Mesothelial cell of epicardium (in vitro differentiated cells): ENCODE measurements at places on chromosomes 2 and 18.

- no peak for DNase-seq
These were observed 8.7 kb downstream of the OTOF start for GRCh38 chr2:26469092-26469710.

DNA sequence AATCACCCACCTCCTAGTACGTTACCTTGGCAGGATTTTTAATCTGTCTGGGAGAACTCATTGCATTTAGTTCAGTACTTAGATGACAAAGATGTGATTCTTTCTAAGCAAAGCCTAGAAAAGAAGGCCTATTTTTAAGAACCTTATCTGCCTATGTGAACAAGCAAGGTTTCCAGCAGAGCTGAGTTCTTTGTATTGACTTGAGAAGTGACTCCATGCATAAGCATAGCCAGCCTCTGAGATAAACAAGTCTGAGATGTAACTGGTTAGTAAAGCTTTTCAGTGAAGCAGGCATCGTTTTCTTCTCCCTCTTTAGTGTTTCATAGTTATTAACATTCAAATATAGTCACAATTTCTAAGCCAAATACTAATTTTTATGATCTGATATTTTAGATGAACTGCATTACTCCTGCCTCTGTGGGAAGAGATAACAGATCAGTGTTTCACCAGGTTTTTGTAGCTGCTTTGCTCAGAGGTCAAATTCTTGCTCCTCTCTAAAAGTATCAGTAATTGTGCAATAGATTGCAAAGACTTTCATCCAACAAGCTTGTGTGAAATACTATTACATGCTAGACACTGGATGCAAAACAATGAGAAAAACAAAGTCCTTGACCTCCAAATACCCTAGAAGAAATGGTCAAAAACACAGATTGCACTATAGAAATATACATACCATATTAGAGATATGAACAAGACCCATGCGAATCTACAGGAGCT is 107.8 kb downstream of the MBD2 start:
- no peak for DNase-seq

DNA sequence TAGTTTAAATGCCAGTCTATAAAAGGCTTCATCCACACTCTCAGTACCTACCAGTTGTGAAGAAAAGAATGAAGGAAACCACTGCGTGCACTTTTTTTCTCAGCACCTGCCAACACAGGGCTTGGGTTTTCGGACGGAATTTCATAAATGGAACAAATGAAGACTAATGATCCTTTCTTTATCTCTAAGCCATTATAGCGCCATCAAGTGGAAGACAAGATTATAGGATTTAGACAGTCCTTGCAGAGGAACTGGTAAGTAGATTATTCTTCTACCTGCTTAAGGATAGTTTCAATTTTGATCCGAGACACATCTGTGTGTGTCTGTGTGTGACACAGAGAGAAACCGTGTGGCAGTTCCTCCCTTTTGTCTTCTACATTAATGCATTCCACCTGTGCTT is 245.6 kb downstream of the NRXN1 start:
- DNase-seq = no peak

- no peak for DNase-seq
These were observed 13.1 kb downstream of the CHST10 start for GRCh38 chr2:100404411-100404810.

GRCh38 chr2:212538305-212539071 is at the start of gene ERBB4:
ERBB4 (minus strand) TSS chr2:212538802; CDS start chr2:212538530, 272 bp downstream.
- no peak for DNase-seq
